Heart left ventricle (tissue), 16 donors: ENCODE measurements at places on chromosomes 2 and 18.
A peak's percentile ranks its signal among the peaks of the same experiment; 100 is the strongest.

DNA sequence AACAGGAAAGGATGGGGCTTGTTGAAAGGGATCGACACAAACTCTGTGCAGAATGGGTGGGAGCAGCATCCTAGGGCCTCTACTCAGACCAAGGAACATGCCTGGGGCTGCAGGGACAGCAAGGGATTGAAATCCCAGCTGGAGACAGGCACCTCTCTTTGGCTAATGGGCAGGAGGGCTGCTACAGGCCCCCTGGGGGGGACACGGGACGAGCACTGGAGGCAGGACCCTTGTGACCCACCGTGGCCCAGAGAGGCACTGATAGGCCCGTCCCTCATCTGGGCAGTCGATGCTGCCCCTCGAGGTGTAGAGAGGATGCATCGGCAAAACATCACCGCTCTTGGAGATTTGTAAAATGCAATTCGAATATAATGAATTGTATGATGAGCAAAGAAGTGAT, 5.1 kb downstream of the HS1BP3 start:
- no peak for DNase-seq
- H3K27ac ChIP-seq = no peak overlapping the region
- peaks cover 24% of the 10 kb centered on the region for H3K4me1 ChIP-seq
- H3K27me3 ChIP-seq = no peaks in the 10 kb centered on the region

DNA sequence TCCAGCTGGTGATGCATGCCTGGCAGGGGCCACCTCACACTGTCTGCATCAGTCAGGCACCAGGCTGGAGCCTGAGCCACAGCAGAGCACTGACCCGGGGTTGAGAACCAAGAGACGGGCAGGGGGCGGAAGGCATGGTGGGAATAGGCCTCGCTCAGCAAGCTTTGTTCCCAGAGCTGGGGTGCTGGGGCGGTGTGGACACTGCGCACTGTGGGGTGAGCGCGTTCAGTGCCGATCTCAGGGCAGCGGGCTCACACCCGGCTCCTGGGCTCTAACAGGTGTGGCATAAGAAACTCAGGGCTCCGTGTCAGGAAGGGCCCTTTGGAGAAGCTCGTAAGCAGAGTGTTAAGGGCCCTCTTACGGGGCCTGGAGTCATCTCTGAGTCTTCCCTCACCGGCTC, 15.7 kb downstream of the SH3RF3 start:
- no peaks in the 10 kb centered on the region for H3K27me3 ChIP-seq
- peaks cover 11% of the 10 kb centered on the region for H3K4me1 ChIP-seq
- no peak for DNase-seq
- H3K4me3 ChIP-seq = no peak overlapping the region
- H3K36me3 ChIP-seq = no peaks in the 10 kb centered on the region
- no peak overlapping the region for H3K27ac ChIP-seq

GRCh38 chr2:54012538-54013141, 41.8 kb upstream of the PSME4 start:
- no peaks in the 10 kb centered on the region for H3K27me3 ChIP-seq
- no peak overlapping the region for H3K27ac ChIP-seq
- H3K36me3 ChIP-seq = no peaks in the 10 kb centered on the region
- H3K4me1 ChIP-seq = peaks cover 4% of the 10 kb centered on the region
- DNase-seq = no peak

- H3K36me3 ChIP-seq = peaks cover 12% of the 10 kb centered on the region
- H3K27ac ChIP-seq = peak overlapping the region; percentile 55
- no peak overlapping the region for H3K4me3 ChIP-seq
- peaks cover 7% of the 10 kb centered on the region for H3K4me1 ChIP-seq
- no peaks in the 10 kb centered on the region for H3K27me3 ChIP-seq
Measured at GRCh38 chr2:182949572-182950189, 83.2 kb upstream of the FRZB start.

DNA sequence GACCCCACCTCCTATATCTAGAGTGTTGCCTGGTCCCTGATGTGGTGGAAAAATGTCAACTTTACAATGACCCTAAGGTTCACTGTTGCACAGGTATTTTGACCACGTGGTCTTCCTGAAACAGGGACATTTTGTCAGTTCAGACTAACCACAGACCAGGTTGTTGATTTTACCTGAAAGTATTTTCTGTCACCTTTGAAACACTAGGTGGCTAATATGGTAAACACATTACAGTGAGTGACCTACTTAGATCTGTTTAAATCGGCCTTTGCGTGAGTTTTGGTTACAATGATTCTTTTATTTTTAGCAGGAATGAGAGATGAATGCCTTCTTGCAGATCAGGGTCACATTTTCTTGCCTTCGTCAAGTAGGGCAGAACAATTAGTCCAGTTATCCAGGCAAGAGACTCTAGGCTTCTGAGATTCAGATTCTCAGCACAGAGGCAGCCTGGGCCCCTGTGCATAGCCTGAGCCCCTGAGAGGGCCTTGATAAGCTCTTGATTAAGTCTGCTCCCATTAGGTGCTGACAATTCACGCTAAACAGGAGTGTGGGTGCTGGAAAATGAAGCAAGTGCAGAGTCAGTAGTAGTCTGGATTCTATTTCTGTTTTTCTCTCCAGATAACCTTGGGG, 226.2 kb downstream of the KCNS3 start:
- no peak overlapping the region for H3K4me3 ChIP-seq
- no peak for DNase-seq
- no peaks in the 10 kb centered on the region for H3K36me3 ChIP-seq
- no peak overlapping the region for H3K27ac ChIP-seq
- H3K27me3 ChIP-seq = no peaks in the 10 kb centered on the region
